Stimulated activated CD8-positive, alpha-beta memory T cell treated with anti-CD3 and anti-CD28 coated beads, Interleukin-15, amount 100 ng/mL, for 48 hours (primary cell): ENCODE measurements at places on chromosomes 3 and 15.

DNA sequence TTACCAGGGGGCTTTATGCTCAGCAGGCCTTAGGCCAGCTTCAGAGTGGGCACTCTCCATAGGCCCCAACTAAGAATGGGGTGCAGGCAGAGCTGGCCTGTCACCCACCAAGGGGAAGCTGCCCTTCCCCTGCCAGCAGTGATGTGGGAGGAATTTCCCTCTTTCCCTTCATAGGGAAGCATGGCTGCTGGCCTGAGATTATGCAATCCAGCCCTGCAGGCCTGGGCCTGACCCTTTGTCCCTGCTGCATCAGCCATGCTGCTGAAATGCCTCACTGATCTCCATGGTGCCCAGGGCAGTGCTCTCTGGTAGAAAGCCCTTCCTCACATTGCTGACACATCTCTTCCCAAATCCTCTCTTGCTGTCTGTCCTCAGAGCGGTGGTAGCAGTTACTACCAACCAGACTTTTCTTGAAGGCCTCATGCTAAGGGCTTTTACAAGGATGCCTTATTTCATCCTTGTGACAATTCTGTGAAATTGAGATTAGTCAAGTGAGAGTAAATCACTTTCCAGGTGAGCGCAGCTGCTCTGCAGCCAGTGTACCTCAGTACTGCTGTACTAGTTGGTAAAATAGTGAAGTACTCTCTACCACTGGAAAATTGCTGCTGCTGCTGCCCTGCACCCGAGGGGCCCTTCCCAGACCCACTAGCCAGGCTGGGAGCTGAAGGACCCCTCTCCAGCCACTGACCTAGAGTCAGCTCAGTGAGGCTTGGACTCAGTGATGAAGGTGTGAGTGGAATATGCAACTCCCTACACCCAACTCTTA, 33.8 kb downstream of the MRAS start:
- DNase-seq, result no peak

- no peak for DNase-seq
Measured at GRCh38 chr15:82307714-82308081, 41.6 kb downstream of the GOLGA6L10 start.

DNA sequence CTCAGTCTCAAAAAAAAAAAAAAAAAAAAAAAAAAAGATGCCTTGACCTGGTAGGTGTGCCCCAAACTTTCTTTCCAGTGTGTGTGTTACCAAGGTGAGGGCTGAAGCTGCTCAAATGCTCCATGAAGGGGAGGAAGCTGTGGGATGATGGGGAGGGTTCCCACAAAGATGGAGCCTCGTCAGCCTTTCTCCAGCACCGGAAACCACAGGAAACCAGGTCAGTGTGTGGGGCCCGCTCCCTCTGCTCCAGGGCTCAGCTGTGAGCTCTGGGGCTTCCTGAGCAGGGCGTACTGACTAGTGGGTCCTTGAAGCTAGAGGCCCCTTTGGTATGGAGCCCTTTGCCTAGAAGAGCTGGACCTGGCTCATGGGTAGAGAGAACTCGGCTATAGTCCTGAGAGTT, 681 bp upstream of the IL17RE start:
- DNase-seq, result no peak

- no peak for DNase-seq
Measured at GRCh38 chr3:105465251-105465853, 98.6 kb downstream of the ALCAM start.

GRCh38 chr3:138688871-138689299, 80.3 kb downstream of the FAIM start:
- no peak for DNase-seq

- DNase-seq, result no peak
Measured at GRCh38 chr15:76070192-76070591, 10.4 kb downstream of the TMEM266 start.

- DNase-seq, result no peak
Measured at GRCh38 chr3:98532275-98532637, 478 bp downstream of the GPR15 start.

DNA sequence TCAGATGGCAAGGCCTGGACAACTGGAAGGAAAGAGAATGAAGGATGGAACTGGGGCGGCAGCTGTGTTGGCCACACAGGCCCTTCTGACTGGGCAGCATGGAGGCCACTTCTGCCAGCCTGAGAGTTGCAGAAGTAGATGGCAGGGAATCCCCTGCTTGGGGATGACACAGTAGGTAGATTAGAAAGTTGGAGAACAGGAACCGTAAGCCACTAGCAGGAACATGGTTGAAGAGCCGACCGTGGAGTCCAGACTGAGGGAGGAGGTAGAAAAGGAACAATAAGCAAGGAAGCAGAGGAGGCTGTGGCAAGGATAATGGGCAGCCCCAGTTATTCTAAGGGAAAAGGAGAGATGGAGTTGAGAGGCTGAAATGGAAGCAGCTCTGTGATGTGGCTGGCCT, 26.4 kb upstream of the ZNF774 start:
- no peak for DNase-seq

DNA sequence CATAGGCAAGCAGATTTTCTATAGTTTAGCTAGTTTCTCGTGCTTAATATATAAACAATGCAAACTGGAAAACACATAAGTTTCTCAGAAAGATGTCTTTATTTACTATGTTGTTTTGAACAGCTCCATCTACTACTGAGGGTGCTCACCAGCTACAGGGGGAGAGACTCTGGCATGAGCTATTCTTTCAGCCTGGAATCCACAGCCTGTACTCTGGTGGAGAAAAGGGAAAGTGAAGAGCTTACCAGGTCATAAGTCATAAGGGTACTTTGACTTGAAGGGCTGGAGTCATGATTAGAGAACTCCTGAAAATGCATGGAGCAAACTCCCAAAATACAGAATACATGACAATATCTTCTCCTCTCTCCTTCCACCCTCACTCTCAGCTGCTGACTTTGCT, 4.4 kb upstream of the AVEN start:
- DNase-seq, result no peak

- no peak for DNase-seq
Measured at GRCh38 chr3:114151091-114151490, 27.8 kb downstream of the DRD3 start.

DNA sequence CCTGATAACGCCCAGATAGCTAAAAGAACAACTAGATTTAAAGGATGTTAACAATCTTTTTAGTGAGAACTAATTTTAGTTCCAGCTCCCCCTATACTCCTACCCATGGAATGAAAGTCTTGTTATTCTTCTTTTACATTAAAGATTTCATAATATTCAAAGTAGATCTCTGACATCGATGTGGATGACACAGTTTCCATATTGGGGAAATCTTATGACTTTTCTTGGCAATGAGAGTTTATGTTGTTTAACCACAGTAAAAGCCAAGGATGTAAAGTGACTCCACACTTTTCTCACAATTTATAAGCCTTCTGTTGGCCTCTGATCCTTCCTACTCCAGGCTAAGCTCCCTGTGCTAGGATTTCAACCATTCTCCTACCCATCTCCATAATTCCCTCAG, 332.6 kb upstream of the KCNMB2 start:
- DNase-seq, result no peak

DNA sequence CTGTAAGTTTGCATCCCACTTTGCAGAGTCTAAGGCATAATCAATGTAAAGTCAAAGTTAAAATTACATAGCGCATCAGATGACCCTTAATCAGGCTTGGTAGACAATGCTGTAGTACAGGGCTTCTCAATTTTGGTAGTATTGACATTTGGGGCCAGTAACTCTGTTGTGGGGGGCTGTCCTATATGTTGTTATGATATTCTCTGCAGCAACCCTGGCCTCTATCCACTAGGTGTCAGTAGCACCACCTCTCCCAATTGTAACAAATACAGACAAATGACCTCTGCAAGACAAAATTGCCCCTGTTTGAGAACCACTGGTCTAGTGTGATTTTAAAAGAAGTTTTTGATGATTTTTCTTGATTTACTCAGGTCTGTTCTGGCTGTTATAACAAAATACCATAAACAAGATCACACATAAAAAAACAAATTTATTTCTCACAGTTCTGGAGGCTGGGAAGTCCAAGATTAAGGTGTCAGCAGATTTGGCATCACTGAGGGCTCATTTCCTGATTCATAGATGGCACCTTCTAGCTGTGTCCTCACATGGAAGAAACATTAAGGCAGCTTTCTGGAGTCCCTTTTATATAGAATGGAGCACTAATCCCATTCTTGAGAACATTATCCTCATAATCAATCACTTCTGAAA, 37.6 kb upstream of the SLC9A9 start:
- peak; percentile 4 for DNase-seq

- no peak for DNase-seq
Measured at GRCh38 chr3:73259291-73259690, 197.8 kb downstream of the EBLN2 start.

- DNase-seq, result no peak
Measured at GRCh38 chr3:59277816-59278215, 228.0 kb upstream of the CFAP20DC start.

- DNase-seq, result no peak
Measured at GRCh38 chr3:101695779-101696372, 9.4 kb upstream of the RPL24 start.

DNA sequence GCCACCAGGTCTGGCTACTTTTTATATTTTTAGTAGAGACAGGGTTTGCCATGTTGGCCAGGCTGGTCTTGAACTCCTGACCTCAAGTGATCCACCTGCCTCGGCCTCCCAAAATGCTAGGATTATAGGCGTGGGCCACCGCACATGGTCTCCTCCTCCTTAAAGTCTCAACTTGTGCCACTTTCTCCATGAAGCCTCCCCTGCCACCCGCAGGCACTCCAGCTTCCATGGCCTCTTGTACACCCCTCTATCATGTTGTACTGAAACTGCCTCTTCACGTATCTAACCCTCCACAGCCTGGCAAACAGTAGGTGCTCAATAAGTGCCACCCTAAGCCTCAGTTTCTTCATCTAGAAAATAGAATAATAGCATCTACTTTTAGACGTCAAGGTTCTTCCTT, 39.9 kb downstream of the ISG20 start:
- no peak for DNase-seq

- no peak for DNase-seq
Measured at GRCh38 chr3:15014606-15015328, 50.3 kb downstream of the MRPS25 start.

DNA sequence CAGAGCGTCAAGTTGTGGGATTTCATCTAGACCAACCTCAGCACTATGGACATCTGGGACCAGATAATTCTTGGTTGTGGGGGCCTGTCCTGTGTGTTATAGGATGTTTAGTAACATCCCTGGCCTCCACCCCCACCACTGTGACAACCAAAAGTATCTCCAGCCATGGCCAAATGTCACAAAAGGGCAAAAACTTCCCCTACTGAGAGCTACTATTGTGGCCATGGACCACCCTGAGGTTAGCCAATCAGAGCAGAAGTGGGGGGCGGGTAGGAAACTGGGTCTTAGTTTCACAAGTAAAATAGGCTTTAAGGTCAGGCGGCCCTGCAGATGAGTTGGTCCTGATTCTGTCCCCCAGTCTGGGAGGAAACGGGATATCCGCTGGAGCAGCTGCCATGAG, 25.4 kb downstream of the KIF7 start:
- no peak for DNase-seq

DNA sequence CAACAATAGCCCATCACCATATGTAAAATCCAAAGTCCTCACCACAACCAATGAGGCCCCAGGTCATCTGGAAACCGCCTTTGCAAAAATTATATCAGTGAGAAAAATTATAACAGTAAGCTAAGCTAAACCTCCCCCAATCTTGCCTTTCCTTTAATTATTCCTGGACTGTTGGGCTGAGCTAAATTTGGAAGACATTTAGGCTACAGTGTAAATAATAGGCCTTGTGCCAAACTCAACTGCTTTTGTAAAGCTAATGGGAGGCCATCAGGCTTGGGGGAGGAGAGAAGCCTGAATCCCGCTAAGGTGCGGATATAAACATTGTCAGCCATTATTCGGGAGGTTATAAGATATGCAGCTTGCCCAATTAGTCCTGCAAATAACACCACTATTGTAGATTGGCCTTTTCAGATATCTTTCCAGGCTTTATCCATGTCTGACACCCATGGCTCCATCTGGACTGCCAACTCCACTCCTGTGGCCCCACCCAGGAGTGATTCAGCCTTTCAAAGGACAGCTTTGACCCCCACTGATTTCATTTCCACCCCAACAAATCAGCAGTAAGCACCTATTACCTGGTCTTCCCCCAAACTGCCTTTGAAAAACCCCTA, 53.0 kb upstream of the CA12 start:
- DNase-seq, result no peak

DNA sequence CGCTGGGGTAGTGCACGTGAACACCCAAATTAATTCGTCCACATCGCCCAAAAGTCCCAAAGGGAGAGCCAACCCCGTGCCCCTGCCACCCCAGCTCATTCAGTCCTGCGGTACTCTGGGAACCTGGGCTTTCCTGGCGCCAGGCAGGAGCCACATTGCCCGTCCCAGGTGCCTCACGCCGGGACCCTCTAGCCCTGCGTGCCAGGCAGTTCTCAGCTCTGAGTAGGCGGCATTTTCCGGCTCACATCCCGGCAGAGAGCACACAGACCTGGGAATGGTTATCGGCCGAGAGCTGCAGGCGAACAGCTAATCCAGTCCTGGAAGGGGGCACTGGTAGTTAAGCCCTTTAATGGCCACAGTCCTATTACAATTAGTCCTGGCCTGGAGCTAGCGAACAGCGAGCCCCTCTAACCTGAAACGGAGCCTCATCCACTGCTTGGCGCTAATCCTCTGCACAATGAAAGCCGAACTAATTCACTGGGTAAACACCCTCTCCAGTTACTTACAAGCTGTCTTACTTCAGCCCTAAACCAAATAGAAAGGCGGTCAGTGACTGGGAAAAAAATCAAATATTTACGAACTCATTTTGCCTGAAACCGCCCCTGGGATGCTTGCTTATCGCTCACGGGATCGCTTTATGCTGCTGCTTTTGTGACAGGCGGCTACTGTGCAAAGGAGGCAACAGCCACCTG, 254.6 kb upstream of the SOX14 start:
- DNase-seq, result no peak

- DNase-seq, result no peak
Measured at GRCh38 chr3:94024385-94024784, 4.0 kb downstream of the STX19 start.

- no peak for DNase-seq
Measured at GRCh38 chr3:129530251-129530791, 1.9 kb downstream of the RHO start.

- no peak for DNase-seq
Measured at GRCh38 chr3:88879905-88880304, 227.5 kb upstream of the EPHA3 start.

- no peak for DNase-seq
Measured at GRCh38 chr3:124057420-124057819, 65.5 kb upstream of the ROPN1 start.
